Activated CD8-positive, alpha-beta memory T cell treated with anti-CD3 and anti-CD28 coated beads, Interleukin-2, amount 10 ng/mL, durations not matched to agents 7 days and 5 days (primary cell): ENCODE measurements at places on chromosomes 2 and 18. TPM values are rescaled to one million over a fixed set of nuclear protein-coding genes. Genes with fewer than 3 reads are reported as not detected.

GRCh38 chr2:42733852-42734251, 30.1 kb downstream of the OXER1 start:
- no peaks in the 10 kb centered on the region for H3K27me3 ChIP-seq
- H3K36me3 ChIP-seq: peaks cover 62% of the 10 kb centered on the region
- no peak overlapping the region for H3K27ac ChIP-seq
- H3K4me1 ChIP-seq: no peaks in the 10 kb centered on the region

The FAM117B gene
- 3.7 TPM for total RNA-seq

The ITPRIPL1 gene
- total RNA-seq: 53.2 TPM

GRCh38 chr18:58021504-58021903, 22.5 kb upstream of the NEDD4L start:
- DNase-seq: no peak
- peaks cover 6% of the 10 kb centered on the region for H3K27me3 ChIP-seq
- H3K4me1 ChIP-seq: no peaks in the 10 kb centered on the region
- H3K27ac ChIP-seq: no peak overlapping the region
- no peak overlapping the region for H3K4me3 ChIP-seq

DNA sequence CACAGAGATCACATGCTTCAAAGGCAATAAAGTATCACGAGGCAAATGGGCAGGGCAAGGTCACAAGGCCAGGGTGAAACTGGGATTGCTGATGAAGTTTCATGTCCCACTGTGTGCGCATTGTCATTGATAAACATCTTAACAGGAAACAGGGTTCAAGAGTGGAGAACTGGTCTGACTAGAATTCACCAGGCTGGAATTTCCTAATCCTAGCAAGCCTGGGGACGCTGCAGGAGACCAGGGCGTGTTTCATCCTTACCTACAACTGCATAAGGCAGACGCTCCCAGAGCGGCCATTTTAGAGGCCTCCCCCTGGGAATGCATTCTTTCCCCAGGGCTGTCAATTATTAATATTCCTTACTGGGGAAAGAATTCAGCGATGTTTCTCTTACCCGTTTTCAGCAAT, 33.2 kb downstream of the PTPN4 start:
- no peak for DNase-seq
- no peak overlapping the region for H3K4me3 ChIP-seq
- H3K27ac ChIP-seq: no peak overlapping the region
- H3K36me3 ChIP-seq: peaks cover 49% of the 10 kb centered on the region
- H3K4me1 ChIP-seq: no peaks in the 10 kb centered on the region

The COL4A3 gene
- total RNA-seq: not detected

GRCh38 chr2:171800639-171801038, 93.4 kb downstream of the SLC25A12 start:
- H3K27ac ChIP-seq: no peak overlapping the region
- H3K4me1 ChIP-seq: peaks cover 10% of the 10 kb centered on the region
- no peaks in the 10 kb centered on the region for H3K27me3 ChIP-seq
- no peak for DNase-seq
- H3K36me3 ChIP-seq: peaks cover 15% of the 10 kb centered on the region

The ATP5F1A gene
- 485 TPM for total RNA-seq

DNA sequence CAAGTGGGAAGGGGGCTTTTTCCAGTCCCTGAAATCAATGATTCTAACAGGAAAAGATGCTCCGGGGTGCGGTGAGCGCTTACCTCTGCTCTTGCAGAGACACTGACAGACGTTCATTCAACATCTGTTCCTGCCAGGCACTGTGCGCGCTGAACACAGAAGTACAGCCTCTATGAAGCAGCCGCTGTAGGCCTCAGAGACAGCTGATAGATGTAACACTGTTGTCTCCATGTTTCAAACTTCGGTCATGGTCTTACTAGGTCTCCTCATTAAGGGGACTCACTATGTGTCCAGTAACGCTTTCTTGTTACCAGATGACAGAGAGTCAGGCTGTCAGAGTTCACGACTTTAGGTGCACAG, 649 bp upstream of the CLIP4 start:
- H3K4me1 ChIP-seq: peaks cover 52% of the 10 kb centered on the region
- peak overlapping the region; percentile 89 for H3K27ac ChIP-seq
- H3K36me3 ChIP-seq: peaks cover 11% of the 10 kb centered on the region
- H3K27me3 ChIP-seq: peaks cover 4% of the 10 kb centered on the region

DNA sequence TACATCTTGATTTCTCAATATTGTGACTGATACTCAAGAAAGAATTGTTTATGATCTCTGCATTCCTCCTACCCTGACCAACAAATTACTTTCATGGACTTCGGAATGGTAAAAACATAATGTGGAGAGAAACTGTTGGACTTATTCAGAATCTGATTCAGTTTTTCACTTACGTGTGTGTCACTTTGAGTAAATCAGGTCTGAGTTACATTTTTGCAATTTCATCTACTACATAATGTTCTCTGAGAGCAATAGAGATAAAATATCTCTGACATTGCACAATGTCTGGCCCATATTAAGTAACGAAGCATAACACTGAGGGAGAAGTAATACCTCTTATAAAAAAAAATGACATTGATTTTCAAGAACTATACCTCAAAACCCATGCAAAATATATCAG, 1337.9 kb upstream of the CHAC2 start:
- no peak overlapping the region for H3K4me3 ChIP-seq
- no peak overlapping the region for H3K27ac ChIP-seq

DNA sequence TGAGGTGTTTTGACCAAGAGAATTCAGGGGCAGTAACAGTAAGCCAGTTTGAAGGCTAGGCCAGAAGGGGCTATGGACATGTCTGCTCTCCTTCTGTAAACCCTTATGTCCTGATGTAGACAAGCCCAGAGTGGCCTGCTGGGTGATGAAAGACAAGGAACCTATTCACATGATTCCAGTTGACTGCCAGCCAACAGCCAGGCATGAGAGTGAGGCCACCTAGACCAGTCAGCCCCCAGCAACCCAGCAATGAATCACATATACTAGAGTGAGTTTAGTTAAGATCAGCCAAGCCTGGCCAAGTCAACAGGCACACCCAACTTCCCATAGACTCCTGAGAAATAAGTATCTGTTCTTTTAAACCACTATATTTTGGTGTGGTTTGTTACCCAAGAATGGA, 1889.7 kb upstream of the CELF4 start:
- H3K4me3 ChIP-seq: no peak overlapping the region
- no peaks in the 10 kb centered on the region for H3K36me3 ChIP-seq
- H3K27me3 ChIP-seq: no peaks in the 10 kb centered on the region

- DNase-seq: no peak
- no peak overlapping the region for H3K27ac ChIP-seq
- no peak overlapping the region for H3K4me3 ChIP-seq
- no peaks in the 10 kb centered on the region for H3K36me3 ChIP-seq
- no peaks in the 10 kb centered on the region for H3K4me1 ChIP-seq
Measured at GRCh38 chr2:113834051-113834730, 55.7 kb upstream of the ACTR3 start.

GRCh38 chr2:220445429-220446105, 818.1 kb downstream of the SLC4A3 start:
- no peaks in the 10 kb centered on the region for H3K36me3 ChIP-seq
- no peak overlapping the region for H3K27ac ChIP-seq
- H3K4me1 ChIP-seq: no peaks in the 10 kb centered on the region
- no peaks in the 10 kb centered on the region for H3K27me3 ChIP-seq
- no peak for DNase-seq

The GRHL1 gene
- 1.0 TPM for total RNA-seq

DNA sequence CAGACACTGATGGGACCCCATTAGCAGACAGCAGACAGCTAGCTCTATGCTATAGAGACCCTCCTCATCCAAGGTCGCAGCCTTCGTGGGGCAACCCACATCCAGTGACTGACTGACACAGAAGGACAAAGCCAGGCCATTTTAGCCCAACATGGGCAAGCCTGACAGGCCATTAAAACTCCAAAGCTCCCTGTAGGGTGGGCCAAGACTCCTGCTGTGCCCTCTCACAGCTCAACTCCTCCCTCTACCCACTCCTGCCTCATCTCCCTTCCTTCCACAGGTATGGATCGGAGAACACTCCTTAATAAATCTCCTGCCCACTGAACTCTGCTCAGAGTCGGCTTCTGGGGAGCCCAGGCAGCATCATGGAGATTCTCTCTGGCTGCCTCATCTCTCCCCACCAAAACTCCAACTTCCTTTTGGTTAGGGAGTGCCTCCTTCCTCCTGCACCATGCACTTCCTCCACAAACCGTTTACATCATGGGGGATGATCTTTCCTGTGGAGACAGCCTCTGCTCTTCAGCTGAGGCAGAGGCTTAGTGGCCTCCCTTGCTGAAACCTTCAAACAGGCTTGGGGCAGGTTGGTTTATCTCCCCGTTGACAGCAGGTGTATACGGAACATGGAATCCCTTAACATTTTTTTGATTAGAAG, 86.5 kb downstream of the ACTR3 start:
- peak; percentile 41 for DNase-seq
- H3K4me1 ChIP-seq: peaks cover 11% of the 10 kb centered on the region
- H3K27ac ChIP-seq: peak overlapping the region; percentile 47
- H3K4me3 ChIP-seq: no peak overlapping the region
- H3K27me3 ChIP-seq: no peaks in the 10 kb centered on the region

The GDF7 gene
- total RNA-seq: not detected

DNA sequence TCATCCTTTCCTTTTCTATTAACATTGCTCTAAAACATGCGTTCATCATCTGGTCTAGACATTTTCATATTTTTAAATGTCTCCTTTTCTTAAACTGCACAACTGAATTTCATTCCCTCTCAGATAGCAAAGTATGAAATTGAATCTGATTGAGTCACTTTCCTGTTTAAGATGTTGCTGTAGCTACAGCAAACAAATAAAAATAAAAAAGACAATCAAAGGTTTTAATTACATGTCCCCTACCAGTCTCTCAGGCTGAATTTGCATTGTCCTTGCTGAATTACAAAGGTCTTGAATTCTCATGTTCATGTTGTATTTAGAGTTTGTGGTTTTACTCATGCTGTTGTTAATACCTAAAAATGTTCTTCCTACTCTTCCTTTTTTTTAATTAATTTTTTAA, 537.9 kb upstream of the LRATD1 start:
- no peaks in the 10 kb centered on the region for H3K27me3 ChIP-seq
- no peak overlapping the region for H3K27ac ChIP-seq
- no peak overlapping the region for H3K4me3 ChIP-seq
- no peak for DNase-seq

The DSC2 gene
- not detected for total RNA-seq

The PSTPIP2 gene
- total RNA-seq: 4.1 TPM

DNA sequence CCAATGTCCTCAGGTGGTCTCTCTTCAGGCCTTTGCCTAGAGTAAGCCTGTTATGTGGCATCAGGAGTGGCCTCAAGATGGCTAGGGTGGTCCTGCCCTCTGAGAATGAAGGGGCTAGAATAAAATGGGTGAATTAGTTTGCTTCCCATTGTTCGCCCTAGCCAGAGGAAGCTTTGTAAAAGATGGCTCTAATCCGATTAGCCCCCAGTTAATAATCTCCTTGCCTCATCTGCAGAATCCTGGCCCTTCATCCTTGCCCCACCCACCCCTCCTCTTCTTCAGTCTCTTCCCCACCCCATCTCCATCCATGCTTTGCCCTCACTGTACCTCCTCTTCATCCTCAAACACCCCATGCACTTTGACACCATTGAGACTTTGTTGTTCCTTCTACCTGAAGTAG, 57.4 kb upstream of the LGALSL start:
- no peak overlapping the region for H3K4me3 ChIP-seq
- H3K36me3 ChIP-seq: no peaks in the 10 kb centered on the region

DNA sequence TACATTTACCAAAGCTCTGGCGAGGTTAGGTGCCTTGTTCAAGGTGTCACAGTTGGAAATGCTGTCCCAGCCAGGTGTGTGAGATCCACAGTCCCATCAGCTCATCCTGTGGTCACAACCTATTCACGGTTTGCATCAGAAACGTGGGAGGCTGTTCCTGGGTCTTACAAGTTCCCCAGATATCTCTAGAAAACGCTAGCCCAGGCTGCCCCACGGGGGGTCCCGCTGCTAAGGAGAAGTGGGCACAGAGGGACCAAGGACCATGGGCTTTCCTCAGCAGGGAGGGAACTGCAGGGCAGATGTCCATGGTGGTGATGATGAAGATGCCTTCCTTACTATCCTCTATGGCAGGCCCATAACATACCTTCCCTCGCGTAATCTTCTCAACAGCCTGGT, 649 bp downstream of the FECH start:
- no peak for DNase-seq
- peaks cover 29% of the 10 kb centered on the region for H3K4me1 ChIP-seq
- peaks cover 6% of the 10 kb centered on the region for H3K36me3 ChIP-seq

DNA sequence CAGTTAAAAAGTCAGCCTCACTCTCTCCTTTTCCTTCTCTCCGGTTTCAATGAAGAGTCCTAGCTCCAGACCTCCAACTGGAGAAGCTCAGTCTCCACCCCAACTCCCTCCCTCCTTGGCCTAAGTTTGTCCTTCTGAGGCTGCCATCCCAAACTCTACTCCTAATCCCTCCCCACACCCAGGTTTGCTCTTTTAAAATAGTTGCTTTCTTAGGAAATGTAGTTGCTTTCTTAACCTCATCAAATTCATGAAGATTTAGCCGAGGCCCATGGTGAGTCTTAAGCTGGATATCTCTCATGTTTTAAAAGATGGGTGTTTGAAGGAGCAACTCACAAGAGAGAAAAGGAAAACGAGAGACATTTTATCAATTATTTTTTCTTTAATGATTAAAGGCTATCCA, 937 bp upstream of the LANCL1 start:
- peaks cover 17% of the 10 kb centered on the region for H3K36me3 ChIP-seq
- H3K4me1 ChIP-seq: peaks cover 37% of the 10 kb centered on the region
- peak overlapping the region; percentile 90 for H3K4me3 ChIP-seq
- DNase-seq: no peak

DNA sequence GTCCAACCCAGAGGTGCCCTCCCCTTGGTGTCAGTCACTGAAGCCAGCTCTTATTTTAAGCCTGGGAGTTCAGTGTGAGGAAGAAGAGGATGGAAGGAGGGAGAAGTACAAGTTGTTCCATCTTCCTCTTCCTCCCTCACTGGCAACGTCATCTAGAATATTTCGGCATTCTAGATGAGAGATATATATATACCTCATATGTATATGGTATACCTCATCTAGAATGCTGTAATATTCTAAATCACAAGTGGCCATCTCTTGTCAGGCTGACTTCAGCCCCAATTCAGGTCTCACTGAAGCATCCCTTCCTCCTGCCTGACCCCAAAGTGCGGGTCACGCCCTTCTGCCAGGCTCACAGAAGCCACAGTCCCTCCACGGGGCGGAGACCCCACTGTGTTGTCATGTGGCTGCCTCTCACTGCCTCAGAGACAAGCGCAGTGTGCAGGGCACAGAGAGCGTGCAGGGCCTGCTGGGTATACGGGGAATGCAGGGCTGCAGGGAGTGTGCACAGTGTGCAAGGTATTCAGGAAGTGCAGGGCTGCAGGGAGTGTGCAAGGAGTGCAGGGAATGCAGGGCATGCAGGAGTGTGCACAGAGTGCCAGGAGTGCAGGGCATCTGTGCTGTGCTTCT, 32.8 kb upstream of the B3GNT7 start:
- DNase-seq: peak; percentile 51
- no peaks in the 10 kb centered on the region for H3K27me3 ChIP-seq
- peaks cover 21% of the 10 kb centered on the region for H3K4me1 ChIP-seq
- H3K36me3 ChIP-seq: no peaks in the 10 kb centered on the region
- no peak overlapping the region for H3K4me3 ChIP-seq

DNA sequence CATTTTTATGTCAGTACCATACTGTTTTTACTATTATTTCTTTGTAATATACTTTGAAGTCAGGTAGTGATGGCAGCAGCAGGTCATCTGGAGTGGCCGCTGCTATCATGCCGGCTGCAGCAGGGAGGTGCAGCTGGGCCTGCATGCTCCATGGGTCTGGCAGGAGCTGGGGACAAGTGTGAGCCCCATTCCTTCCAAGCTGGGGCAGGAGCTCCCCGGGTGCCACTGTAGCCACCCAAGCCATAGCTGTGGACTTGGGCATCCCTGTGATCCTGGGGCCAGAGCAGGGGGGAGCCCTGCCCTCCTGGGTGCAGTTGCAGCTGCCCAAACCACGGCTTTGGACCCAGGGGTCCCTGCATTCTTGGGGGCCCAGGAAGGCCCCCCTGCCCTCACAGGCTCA, 59.2 kb downstream of the CSRNP3 start:
- H3K27ac ChIP-seq: no peak overlapping the region
- H3K27me3 ChIP-seq: no peaks in the 10 kb centered on the region
- H3K4me1 ChIP-seq: no peaks in the 10 kb centered on the region
- H3K4me3 ChIP-seq: no peak overlapping the region
- no peak for DNase-seq
